Stimulated activated naive CD4-positive, alpha-beta T cell (primary cell): ENCODE measurements at places on chromosomes 13 and 19.

DNA sequence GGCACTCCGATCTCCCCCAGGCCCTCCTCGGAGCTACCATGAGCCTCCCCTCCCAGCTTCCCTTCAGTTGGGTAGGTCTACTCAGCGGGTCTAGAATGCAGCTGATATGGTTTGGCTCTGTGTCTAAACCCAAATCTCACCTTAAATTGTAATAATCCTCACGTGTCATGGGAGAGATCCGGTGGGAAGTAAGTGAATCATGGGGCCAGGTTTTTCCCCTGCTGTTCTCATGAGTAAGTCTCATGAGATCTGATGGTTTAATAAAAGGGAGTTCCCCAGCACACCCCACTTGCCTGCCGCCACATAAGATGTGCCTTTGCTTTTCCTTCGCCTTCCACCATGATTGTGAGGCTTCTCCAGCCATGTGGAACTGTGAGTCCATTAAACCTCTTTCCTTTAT lies 14.5 kb upstream of the DOCK9 start:
- no peak for DNase-seq

DNA sequence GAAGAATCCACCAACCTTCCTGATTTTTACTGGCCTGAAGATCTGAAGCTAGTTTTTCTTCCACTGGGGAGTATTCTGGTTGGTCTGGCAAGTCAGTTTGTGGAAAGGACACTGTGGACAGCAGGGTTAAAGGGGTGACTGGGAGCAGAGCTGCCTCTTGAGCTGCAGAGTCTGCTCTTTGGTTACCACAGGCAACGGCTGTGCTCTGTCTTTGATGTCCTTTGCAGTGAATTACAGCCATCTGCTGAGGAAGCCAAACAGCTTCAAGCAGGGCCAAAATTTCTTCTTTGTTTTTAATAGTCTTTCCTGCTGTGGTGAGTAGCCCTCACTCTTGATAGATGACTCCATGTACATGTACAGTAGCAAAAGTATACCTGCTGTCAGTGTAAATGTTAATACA lies 75.7 kb downstream of the ZNF100 start:
- DNase-seq: no peak

DNA sequence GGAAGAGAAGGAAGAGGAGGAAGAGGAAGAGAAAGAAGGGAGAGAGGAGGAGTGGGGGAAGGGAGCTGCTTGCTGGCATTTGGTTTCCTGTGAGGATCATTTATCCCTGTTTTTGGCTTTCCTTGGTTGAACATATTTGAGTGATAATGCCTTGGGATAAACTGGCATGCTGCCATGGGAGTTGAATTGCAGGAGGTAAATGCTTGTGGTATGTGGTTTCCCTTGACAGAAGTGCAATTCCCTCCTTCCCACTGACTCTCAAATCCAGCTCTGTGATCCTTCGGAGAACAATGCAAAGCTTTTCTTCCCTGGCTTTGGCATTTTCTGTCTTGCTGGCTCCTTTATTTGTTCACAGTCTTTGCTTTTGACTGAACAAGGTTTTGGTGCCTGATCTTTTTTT lies 27.2 kb upstream of the CBY2 start:
- no peak for DNase-seq

GRCh38 chr19:29771708-29772414 lies 39.9 kb upstream of the CCNE1 start:
- no peak for DNase-seq

- no peak for DNase-seq
These were observed 156.6 kb downstream of the FOXO1 start for GRCh38 chr13:40509876-40510275.

- no peak for DNase-seq
These were observed 4.4 kb downstream of the CCDC61 start for GRCh38 chr19:45999653-46000121.

DNA sequence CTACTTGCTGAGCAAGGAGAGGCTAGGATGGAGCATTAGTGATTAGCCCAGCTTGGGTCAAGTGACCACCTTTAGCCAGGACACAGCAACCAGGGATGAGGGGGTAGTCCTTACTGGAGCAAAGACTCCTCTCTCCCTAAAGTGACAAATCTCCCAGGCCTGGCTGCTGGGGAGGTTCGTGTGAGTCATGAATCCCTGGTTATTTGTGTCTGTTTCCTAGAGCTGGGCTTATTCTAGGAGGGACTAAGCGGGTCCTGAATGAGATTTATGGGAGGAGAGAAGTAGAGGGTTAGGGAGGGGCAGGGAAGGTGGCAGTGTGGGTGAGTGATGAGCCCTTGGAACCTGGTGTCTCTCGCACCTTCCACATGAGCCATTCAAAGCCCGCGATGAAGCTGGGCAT lies 487.3 kb downstream of the TSHZ3 start:
- DNase-seq: no peak

DNA sequence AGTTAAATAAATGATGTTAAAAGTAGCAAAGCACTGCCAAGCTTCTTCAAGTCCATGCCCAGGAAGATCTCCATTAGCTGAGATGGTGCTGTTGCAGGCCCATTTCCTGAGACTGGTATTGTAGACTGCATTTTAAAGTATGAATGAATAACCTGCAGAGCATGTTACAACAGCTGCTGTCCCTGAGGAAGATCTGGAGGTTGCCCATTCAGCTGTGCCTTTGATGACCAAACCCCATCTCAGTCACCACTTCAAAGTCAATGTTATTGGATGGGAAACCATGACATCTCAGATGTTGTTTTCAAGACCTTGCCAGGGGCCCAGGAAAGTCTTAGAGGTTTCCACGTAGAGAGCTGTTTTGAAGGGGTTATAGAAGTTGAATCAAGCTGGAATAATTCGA lies 281.3 kb downstream of the MTUS2 start:
- no peak for DNase-seq

GRCh38 chr13:20391597-20392452 lies 133.8 kb downstream of the CRYL1 start:
- no peak for DNase-seq

DNA sequence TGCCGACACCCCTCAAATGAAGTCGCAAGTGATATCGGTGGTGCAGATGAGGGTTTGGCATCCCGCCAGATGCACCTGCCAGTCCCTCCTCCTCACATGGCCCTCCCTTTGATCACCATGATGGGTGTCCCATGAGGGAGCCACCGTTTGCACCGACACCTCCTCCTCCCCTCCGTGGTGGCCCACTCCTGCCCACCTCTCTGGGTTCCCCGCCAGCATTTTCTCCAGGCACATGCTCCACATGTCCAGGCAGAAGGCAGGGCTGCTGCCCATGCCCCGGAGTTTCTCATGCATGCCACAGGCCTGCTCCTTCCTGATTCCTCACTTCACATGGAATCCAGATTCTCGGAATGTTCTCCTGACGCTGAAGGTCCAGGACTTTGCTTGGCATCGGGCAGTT lies 49.3 kb downstream of the COL4A2 start:
- DNase-seq: no peak

DNA sequence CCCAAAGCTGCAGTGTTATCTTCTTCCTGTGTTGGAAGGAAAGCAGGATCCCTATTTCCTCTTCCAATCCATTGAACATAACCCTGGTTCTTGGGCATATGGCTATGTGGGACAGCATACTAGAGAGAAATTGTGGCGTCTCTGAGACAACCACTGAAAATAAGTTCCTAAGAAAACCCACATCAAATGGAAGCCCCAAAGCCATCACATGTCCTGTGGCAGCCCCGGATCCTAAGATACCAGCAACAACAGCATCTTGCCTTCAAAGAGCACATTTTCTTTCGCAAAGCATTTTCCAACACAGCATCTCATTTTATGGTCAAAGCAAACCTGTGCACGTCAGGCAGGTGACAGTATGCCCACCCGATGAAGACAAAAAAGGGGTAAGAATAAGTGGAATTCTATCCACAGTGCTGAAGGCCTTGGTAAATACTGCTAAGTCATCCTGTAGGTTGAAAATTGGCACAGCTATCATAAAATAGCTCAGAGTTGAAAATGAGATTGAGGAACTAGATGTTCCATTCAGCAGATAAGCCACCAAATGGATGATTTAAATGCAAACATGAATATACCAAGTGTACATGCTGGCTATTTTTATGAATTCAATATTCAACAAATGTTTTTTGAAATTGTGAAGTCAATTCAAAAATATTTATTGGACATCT lies 232.2 kb downstream of the DLEU7 start:
- no peak for DNase-seq

- DNase-seq: no peak
These were observed 905.7 kb upstream of the SLITRK5 start for GRCh38 chr13:86765462-86765861.

GRCh38 chr13:105466376-105466775 lies 1069.1 kb downstream of the EFNB2 start:
- DNase-seq: no peak

GRCh38 chr19:50922317-50922853 lies 11.2 kb upstream of the KLK4 start:
- peak; percentile 56 for DNase-seq

- no peak for DNase-seq
These were observed 111.0 kb downstream of the MRPL57 start for GRCh38 chr13:21287331-21287907.

DNA sequence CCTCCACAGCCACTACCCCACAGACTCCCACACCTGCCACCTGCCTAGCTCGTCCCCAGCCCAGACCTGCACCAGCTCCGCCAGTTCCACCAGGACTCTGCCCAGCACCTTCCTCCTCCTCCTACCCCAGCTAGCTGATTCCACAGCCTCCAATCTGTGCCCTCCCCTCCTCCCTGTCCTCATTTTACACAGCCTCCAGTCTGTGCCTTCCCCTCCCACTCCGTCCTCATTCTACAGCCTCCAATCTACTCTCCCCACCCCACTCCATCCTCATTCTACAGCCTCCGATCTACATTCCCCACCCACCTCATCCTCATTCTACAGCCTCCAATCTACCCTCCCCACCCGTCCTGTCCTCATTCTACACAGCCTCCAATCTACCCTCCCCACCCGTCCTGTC lies 7.3 kb downstream of the MYDGF start:
- no peak for DNase-seq
